Stimulated activated naive CD4-positive, alpha-beta T cell (primary cell): ENCODE measurements at places on chromosomes 5 and 9.

GRCh38 chr5:17898766-17899165 is 264.5 kb downstream of the TAF11L14 start:
- DNase-seq = no peak

GRCh38 chr5:120657104-120657503 is 193.0 kb downstream of the PRR16 start:
- DNase-seq = no peak

DNA sequence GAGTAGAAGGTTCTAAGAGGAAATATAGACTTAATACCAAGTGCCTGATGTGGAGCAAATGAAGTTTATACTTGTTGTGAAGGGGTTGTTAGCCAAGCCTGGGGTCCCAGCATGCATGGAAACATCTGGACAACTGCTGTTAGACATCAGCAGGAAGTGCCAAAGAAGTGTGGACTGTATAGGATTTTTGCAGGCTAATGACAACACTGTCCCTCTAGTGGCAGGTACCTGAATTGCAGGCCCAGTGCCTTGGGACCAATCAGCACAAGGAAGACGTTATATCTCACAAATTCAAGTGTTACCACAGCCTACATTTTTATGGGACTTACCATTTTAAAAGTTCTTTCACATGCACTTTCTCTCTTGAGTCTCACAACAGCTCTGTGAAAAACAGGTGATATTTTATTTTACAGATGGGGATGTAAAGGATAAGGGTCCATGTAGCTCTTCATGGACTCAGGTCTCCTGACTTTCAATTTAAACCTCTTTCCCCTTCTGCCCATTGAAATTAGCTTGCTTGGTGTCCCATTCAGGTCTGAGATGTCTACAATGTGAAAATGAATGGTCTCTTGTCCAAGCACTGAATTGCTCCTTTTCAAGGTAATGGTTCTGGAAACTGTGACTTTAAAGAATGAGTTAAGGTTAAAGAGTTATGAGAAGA is 89.0 kb upstream of the MAP1B start:
- peak; percentile 23 for DNase-seq

GRCh38 chr5:10122076-10122726 is 127.5 kb downstream of the ATPSCKMT start:
- DNase-seq = no peak

DNA sequence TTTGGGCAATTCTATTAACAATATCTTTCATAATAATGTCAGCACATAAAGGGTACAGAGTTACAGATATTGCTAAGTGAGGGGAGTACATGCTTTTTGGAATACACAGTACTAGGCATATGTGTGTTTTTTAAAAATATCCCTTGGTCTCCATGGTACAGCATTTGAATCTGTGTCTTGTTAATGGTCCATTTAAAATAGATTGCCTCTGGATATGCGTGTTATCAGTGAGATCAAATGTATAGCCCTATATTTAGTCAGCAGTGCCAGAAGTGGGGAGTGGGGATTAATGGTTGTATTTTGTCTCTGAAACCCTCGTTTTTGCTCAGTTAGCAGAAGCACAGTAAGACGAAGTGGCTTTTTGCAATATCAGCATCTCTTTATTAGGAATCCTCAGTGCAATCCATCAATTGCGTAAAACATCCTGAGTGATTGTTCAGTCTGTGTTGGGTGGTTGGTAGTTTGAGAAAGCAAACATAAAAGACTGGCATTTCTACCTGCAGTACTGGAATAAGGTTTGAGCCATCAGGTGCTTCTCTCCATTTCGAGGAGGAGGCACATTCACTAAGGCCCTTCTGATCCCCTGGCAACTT is 19.0 kb downstream of the SKP2 start:
- no peak for DNase-seq

- DNase-seq = no peak
These were observed 60.1 kb downstream of the GALNT12 start for GRCh38 chr9:98867429-98868168.

- no peak for DNase-seq
These were observed 24.0 kb upstream of the RNF130 start for GRCh38 chr5:180095545-180095944.

GRCh38 chr5:40043916-40044315 is 619.1 kb upstream of the DAB2 start:
- DNase-seq = no peak
